Bone marrow (tissue), 2 donors: ENCODE measurements at places on chromosomes 3 and 15.

DNA sequence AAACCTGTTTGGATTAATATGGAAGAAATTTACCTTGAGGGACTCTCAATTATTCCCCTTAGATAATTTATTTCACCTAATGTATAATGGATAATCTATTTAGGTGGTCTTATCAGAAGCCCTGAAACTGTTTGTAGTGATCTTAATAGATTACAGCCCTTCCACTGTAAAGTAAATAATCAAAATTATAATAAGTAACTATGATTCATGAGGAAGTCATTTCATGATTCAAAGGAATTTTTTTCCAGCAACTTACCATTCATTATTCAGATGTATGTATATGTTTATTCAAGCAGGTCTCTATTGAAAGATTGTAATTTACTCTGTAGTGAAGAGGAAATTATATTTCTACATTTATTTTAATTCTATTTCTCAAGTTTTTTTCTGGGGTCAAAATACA lies 250.6 kb upstream of the ROBO1 start:
- DNase-seq, result no peak

- no peak for DNase-seq
These were observed 11.7 kb upstream of the MUSTN1 start for GRCh38 chr3:52846432-52846965.

- DNase-seq, result no peak
These were observed 47.8 kb downstream of the TNFAIP8L3 start for GRCh38 chr15:51046799-51047449.

DNA sequence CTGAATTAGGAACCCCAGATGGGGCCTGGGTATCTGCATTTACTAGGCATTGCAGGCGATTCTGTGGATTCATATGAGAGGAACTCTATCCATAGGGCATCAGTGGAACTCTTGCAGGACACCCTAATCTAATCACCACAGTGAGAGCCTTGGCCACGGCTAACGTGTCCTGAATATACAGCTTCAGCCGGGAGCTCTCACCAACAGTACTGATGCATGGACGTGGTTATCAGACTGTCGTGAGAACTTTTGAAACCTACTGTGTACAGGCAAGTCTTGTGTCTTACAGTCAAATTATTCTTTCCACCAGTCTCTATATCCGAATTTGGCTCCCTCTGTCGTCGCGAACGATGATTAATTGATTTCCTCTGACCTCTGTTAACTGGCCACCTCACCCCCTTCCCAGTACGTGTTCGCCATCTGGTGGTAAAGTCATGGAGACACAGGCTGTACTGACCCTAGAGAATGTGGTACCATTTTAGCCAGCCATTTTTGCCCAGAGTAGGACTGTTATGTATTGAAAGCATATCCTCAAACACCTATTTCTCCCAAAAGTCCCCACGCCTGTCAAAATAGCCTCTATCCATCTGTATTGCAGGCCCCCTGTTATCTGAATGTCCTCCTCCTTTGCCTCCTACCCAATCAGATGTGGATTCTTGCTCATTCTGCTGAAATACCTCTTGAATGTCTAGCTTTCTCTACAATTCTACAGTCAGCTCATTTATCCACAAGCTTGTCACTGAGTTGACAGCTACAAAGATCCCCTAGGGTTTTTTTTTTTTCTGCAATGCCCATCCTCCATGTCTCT lies 39.7 kb downstream of the GLDN start:
- peak; percentile 23 for DNase-seq

GRCh38 chr3:106750092-106750491 lies 627.1 kb upstream of the CCDC54 start:
- DNase-seq, result no peak

- DNase-seq, result no peak
These were observed 7.3 kb downstream of the ILDR1 start for GRCh38 chr3:122014741-122015140.

DNA sequence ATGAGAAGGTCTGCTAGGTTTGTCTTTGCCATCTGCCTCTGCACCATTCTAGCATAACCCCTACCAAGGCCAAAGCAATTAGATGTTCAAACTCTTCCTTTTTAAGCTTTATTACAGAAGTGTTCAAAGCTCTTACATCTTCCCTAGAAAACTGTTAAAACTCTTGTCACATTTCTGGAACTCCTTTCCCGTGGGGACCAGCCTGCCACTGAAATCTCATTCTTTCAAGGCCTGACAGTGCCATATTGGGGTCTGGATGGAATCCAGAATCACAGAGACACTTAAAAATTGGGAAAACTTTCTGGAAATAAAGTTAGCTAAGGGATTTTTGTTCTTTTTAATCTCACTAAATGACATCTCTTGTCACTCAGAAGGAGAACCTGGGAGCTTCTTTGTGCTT lies 153.8 kb upstream of the SLCO3A1 start:
- no peak for DNase-seq

DNA sequence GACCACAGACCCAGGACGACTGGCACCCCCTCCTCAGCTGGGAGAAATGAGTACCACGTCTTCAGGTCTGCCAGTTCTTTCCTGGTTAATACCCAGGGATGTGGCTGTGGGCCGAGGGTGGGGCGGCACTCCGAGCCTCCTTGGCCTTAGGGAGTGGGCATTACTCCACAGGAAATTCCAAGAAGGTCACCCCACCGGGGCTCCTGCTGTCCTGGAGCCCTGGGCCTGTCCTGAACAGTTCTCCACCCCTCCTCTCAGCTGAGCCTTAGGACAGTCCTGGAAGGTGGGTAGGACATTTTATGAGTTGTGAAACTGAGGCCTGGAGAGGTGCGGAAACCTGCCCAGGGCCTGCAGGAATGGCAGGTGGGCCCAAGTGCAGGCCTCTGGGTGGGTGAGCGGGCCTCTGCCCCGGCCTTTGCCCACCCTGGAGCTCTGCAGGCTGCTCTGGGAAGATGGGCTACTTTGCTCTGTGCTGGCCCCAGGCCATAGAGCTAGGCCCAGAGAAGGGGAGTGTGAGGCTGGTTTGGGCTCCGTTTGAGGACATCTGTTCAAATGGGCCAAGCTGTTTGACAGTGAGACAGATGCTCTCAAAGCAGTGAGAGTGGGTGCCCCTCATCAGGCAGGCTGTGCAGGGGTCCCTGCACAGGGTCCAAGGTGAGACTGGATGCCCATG lies 103.1 kb downstream of the TMEM266 start:
- no peak for DNase-seq

- no peak for DNase-seq
These were observed 52.7 kb upstream of the DCBLD2 start for GRCh38 chr3:98954242-98954641.

- DNase-seq, result no peak
These were observed 231.3 kb downstream of the PLCL2 start for GRCh38 chr3:17116007-17116600.

DNA sequence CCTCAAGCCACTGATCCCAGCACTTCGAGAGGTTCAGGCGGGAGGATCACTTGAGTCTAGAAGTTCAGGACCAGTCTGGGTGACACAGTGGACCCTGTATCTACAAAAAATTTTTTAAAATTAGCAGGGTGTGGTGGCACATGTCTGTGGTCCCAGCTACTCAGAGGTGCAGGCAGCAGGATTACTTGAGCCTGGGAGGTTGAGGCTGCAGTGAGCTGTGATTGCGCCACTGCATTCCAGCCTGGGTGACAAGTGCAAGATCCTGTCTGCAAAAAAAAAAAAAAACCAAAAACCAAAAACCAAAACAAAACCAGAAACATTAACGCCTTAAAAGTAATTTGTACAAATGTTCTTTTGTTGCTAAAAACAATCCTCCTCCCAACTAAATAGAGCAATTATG lies 27.9 kb upstream of the SLC12A8 start:
- no peak for DNase-seq
